ENCODE measurements at places on chromosomes 7 and 10. TPM values are rescaled to one million over a fixed set of nuclear protein-coding genes. Genes with fewer than 3 reads are reported as not detected.
A peak's percentile ranks its signal among the peaks of the same experiment; 100 is the strongest.

DNA sequence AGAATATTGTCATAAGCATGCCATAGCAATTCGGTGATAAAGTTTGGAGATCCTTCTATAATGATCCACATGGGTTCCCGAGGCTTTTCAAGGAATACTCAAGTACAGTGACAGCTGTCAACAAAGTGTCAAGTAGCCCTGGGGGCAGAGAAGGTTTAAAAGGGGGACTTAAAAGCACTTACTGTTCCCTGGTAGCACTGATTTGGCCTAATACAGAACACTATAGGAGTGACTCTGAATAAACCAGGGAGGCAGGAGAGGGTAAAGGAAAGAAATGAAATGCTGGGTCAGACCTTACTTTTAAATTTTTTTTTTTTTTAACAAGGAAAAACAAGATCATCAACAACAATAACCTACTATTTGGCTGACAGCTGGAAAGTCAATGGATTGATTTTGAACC lies 20.1 kb downstream of the CHCHD3 start:
- DNase-seq: no peak

DNA sequence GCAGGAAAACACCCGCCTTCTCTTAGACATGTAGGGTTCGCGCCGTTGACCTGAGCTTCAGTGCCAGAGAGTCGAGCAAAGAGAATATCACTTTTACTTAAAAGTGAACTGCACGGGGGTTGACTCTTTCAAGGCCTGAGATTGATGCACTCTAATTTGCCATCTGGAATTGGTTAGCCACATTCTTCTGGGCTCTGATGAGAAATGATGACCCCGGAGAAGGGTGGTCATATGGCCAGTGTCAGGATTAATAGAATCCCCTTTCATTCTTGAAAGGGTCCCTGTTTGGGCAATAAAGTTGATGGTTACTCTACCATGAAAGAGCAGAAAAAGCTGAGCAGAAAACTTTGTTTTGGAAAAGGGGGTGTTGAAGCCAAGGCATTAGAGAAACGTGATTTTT lies 31.2 kb downstream of the GRK5 start:
- DNase-seq: peak; percentile 41

MXI1 gene
- 20.3 TPM for total RNA-seq

DNA sequence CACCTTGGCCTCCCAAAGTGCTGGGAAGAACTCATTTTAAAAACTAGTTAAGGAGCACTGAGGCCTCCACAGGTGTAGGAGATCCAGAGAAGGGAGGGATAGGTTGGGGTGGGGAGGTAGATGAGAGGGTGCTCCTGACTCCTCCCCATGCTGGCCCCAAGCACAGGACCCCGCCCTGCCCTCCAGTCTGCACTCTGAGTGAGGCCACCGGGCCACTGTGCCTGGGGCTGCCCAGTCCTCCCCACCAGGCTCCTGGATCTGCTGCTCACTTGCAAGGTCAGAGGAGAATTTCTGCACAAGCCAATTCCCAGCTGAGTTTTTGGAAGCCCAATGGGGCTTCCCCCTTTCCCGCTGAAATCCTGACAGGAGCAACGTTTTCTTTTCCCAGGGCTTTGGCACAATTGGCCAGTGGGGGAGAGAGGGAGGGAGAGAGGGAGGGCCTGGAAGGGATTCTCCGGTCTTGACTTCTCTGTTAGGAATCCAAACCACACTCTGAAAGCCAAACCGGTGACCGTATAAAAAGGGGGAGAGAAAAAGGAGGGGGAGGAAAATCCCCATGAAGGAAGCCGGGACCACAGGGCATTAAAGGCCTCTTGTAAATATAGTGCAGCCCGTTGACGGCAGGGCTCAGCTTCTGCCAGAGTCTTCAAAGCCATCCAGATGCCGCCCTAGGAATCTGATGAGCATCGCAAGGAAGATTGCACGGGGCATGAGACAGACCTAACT lies 116.2 kb downstream of the SH3PXD2A start:
- peak; percentile 95 for DNase-seq

- no peak for DNase-seq
Measured at GRCh38 chr10:70097459-70097858, 35.2 kb downstream of the AIFM2 start.

SMKR1 gene
- total RNA-seq: 0.65 TPM

GRCh38 chr10:116270771-116271592 lies 2.0 kb downstream of the GFRA1 start:
- no peak for DNase-seq

- no peak for DNase-seq
Measured at GRCh38 chr10:132786476-132786883, 533 bp upstream of the NKX6-2 start.

DNA sequence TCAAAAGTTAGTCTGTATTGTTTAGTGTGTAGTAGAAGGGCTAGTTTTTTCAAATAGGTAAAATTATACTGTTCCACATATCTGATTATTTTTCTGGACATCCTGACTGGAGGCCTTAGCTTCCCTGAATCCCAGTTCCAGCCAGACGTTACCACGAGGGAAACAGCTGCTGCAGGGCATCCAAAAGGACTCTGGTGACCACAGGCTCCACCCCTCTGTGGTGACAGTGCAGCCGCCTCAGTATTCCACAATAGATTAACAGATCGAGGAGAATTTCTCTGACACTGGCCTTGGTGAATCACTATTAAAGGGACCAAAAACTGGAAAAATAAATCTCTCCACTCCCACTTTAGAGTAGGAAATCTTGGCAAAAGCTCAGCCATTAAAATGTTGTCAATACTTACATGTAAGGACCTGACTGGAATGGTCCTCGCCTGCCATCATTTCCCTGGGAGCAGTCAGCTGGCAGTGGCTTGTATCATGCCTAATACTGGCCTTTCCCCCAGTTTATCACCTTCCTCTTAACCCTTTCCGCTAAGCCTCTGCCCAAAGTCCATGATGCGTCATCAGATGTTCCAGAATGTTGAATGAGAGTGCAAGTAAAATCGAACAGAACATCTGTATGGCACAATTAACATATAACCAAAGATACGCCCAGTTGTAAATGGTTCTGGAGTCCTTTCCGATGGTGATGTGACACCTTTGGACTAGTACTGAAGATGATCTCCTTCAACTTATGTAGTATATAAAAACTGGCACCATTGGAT lies 31.6 kb downstream of the ENO4 start:
- no peak for DNase-seq

Measured in fibroblast of the aortic adventitia (primary cell).